ENCODE measurements at places on chromosomes 4 and X. TPM values are rescaled to one million over a fixed set of nuclear protein-coding genes. Genes with fewer than 3 reads are reported as not detected.

MMRN1 gene
- not detected for total RNA-seq

CNKSR2 gene
- total RNA-seq = 8.6 TPM

UGT2B7 gene
- not detected for total RNA-seq

SOWAHD gene
- 0.05 TPM for total RNA-seq

LIAS gene
- 17.4 TPM for total RNA-seq

PFKFB1 gene
- not detected for total RNA-seq

RIPPLY1 gene
- total RNA-seq = not detected

TMPRSS11B gene
- total RNA-seq = not detected

PABPC1L2B gene
- total RNA-seq = not detected

GPR82 gene
- not detected for total RNA-seq

REPS2 gene
- 2.4 TPM for total RNA-seq

MAGEB16 gene
- not detected for total RNA-seq

C1QTNF7 gene
- total RNA-seq = not detected

NOX1 gene
- 0.18 TPM for total RNA-seq

C4orf51 gene
- total RNA-seq = not detected

SOWAHB gene
- not detected for total RNA-seq

ADH4 gene
- not detected for total RNA-seq

FRMPD4 gene
- 0.37 TPM for total RNA-seq

ANOS1 gene
- 14.6 TPM for total RNA-seq

TMPRSS11D gene
- not detected for total RNA-seq
